ENCODE measurements at places on chromosomes 5 and 9.

DNA sequence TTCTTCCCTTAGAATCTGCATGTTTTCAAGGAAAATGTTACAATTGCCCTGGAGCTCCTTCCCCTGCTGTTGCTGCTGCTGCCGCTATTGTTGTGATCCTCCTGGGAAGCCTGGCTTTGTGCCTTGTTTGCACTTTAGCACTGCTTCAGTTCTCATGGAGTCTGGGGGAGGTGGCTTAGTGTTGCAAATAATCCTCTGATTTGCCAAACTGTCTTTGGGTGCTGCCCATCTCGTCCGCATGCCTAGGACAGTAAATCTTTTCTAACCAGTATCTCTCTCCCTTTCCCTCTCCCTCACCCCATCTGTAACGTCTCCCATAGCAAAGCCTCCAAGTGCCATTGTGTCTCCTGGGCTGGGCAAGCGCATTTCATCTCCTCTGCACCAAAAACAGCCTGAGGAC is 30.3 kb downstream of the FAM240B start:
- no peaks in the 10 kb centered on the region for H3K4me1 ChIP-seq
- H3K4me3 ChIP-seq = no peak overlapping the region
- H3K27ac ChIP-seq = no peak overlapping the region
- no peak for DNase-seq
- no peaks in the 10 kb centered on the region for H3K36me3 ChIP-seq
- no peaks in the 10 kb centered on the region for H3K27me3 ChIP-seq

- peaks cover 10% of the 10 kb centered on the region for H3K27me3 ChIP-seq
- no peaks in the 10 kb centered on the region for H3K36me3 ChIP-seq
- no peak overlapping the region for H3K27ac ChIP-seq
- peaks cover 52% of the 10 kb centered on the region for H3K4me1 ChIP-seq
These were observed 3.3 kb upstream of the PURA start for GRCh38 chr5:140110646-140110957.

DNA sequence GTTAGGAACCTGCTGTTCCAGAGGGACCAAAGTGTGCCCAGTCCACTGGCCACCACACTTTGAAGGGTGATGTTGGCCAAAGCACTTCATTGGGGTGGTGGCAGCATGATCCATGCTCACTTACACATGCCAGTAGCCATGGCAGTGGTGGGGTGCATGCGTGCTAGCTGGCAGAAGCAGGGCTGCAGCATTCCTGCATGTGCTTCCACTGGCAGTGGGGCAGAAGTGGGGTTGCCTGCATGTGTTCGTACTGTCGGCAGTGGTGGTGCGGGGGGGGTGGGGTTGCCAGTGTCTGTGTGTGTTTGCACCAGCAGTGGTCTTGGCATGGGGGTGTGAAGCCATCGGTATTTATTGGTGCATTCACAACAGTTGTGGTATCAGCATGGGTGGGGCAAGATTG is 260.3 kb upstream of the ANKH start:
- H3K36me3 ChIP-seq = no peaks in the 10 kb centered on the region
- no peaks in the 10 kb centered on the region for H3K4me1 ChIP-seq
- no peak for DNase-seq
- no peak overlapping the region for H3K4me3 ChIP-seq
- H3K27ac ChIP-seq = no peak overlapping the region
- H3K27me3 ChIP-seq = peaks cover 3% of the 10 kb centered on the region

DNA sequence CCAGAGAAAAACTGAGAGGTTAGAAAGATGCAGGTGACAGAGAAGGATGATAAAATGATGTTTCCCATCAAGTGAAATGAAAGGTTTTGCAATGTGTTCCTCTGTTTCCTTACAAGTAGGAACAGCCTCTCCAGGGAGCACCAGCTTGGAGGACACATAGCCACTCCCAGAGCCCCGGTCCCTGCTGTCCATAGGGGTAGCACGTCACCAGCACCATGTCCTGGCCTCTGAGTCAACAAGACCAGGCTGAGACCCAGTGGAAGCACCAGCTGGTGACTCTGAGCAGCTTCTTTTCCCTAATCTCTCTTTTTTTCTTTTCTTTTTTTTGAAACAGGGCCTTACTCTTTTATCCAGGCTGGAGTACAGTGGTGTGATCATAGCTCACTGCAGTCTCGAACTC is 19.4 kb upstream of the HMCN2 start:
- peaks cover 15% of the 10 kb centered on the region for H3K4me1 ChIP-seq
- H3K27ac ChIP-seq = no peak overlapping the region
- no peaks in the 10 kb centered on the region for H3K36me3 ChIP-seq

DNA sequence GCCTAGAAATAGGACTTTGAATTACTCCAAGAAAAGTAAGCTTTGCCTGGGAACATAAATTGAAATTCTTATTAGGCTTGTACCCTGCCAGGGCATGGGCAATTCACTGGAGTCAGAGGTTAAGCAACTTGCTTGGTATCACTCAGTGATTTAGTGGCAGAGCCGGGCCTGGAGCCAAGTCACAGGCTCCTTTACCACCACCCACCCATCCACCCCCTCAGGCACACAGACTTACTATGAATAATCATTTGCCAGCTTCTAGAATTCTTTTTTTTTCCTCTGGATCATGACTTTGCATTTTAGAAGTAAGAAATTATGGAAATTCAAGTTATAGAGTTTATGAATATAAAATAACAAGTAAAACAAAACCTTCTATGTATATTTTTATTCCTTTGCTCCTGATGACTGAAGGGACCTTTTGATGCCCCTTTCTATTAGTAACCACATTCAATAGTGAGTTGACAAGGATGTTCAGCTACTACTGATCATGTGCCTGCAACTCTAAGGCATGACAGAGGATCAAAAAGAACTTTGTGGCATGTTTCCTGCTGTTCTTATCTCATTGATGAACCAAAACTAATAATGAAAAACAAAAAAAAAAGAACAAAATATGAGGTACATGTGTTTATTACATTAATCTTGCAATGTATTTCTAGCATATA is 614.7 kb downstream of the TLR4 start:
- H3K27ac ChIP-seq = no peak overlapping the region
- no peaks in the 10 kb centered on the region for H3K36me3 ChIP-seq
- no peak overlapping the region for H3K4me3 ChIP-seq

Measured in CD4-positive, CD25-positive, alpha-beta regulatory T cell (primary cell).